ENCODE measurements at places on chromosomes 12 and 14.

GRCh38 chr12:108596854-108597558, 878 bp downstream of the TMEM119 start:
- DNase-seq: no peak

GRCh38 chr14:37843954-37844607, 248.7 kb downstream of the TTC6 start:
- no peak for DNase-seq

GRCh38 chr12:9331218-9331626, 123.0 kb upstream of the PZP start:
- no peak for DNase-seq

GRCh38 chr14:97688631-97689336, 891.6 kb downstream of the VRK1 start:
- no peak for DNase-seq

DNA sequence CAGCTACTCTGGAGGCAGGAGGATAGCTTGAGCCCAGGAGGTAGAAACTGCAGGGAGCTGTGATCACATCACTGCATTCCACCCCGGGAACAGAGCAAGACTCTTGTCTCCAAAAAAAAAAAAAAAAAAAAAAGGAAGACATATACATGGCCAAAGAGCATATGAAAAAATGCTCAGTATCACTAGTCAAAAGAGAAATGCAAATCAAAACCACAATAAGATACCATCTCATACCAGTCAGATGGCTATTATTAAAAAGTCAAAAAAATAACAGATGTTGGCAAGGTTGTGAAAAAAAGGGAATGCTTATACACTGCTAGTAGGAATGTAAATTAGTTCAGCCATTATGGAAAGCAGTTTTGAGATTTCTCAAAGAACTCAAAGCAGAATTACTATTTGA, 174.8 kb upstream of the ATF7IP start:
- DNase-seq: peak; percentile 87

- DNase-seq: no peak
Observed at GRCh38 chr12:131831635-131832041, 3.4 kb downstream of the MMP17 start.

GRCh38 chr12:19482551-19483109, 43.3 kb downstream of the AEBP2 start:
- no peak for DNase-seq
